ENCODE measurements at places on chromosomes 4 and X.

GRCh38 chr4:183254162-183254561, 65.9 kb downstream of the CLDN22 start:
- H3K36me3 ChIP-seq, result no peaks in the 10 kb centered on the region
- no peak for DNase-seq
- peaks cover 10% of the 10 kb centered on the region for H3K4me1 ChIP-seq
- H3K27me3 ChIP-seq, result peaks cover 2% of the 10 kb centered on the region
- H3K4me3 ChIP-seq, result no peak overlapping the region
- H3K27ac ChIP-seq, result no peak overlapping the region

- H3K27me3 ChIP-seq, result peaks cover 53% of the 10 kb centered on the region
- H3K27ac ChIP-seq, result peak overlapping the region; percentile 80
- H3K4me1 ChIP-seq, result peaks cover 81% of the 10 kb centered on the region
- peaks cover 16% of the 10 kb centered on the region for H3K36me3 ChIP-seq
- no peak for DNase-seq
- peak overlapping the region; percentile 39 for H3K4me3 ChIP-seq
Measured at GRCh38 chr4:7845493-7846128, 94.0 kb downstream of the AFAP1 start.

- H3K4me1 ChIP-seq, result no peaks in the 10 kb centered on the region
- no peak for DNase-seq
Measured at GRCh38 chrX:53795576-53795975, 109.1 kb upstream of the HUWE1 start.

GRCh38 chr4:155974996-155975395, 21.3 kb upstream of the CTSO start:
- H3K27me3 ChIP-seq, result peaks cover 1% of the 10 kb centered on the region
- H3K4me1 ChIP-seq, result peaks cover 3% of the 10 kb centered on the region
- DNase-seq, result no peak
- H3K27ac ChIP-seq, result no peak overlapping the region
- no peak overlapping the region for H3K4me3 ChIP-seq

All from glutamatergic neuron (in vitro differentiated cells).